Activated effector memory CD4-positive, alpha-beta T cell treated with Interleukin-2 at 50 U/mL for 16 hours (primary cell): ENCODE measurements at places on chromosomes 3 and 15.

- no peak for DNase-seq
Observed at GRCh38 chr3:34886443-34886842, 752.9 kb upstream of the ARPP21 start.

DNA sequence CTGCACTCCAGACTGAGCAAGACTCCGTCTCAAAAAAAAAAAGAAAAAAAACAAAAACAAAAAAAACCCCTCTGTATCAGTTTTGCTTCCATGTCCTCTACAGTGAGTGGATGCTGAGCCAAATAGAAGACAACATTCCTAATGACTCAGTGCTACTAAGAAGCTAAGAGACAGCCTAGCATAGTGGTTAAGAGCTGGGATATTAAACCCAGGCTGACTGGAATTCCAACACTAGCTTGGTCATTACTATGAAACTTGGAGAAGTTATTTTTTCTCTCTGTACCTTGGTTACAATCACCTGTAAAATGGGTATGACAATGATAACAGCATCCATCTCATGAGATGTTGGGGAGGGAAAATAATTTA, 60.9 kb upstream of the PYGO1 start:
- no peak for DNase-seq

DNA sequence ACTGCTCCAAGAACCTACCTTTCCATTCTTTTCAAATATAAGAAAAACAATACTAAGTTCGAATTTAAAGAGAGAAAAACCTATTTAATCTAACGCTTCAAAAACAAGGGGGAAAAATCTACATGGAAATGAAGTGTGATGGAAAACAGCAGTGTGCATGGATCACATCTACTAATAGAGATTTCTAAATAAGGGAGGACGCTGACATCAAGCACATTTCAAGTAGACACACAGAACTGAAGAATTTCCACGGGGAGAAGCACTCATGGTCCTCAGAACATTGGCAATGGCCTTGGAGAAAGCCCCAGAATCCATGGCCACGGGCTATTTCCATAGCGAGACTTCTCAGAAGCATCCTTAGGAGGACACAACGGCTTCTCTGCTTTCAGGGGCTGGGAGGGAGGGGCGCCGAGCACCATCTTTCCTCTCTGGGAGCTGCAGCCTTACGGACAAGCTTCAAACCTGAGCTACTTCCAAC, 1.0 kb downstream of the TASOR start:
- DNase-seq: no peak

DNA sequence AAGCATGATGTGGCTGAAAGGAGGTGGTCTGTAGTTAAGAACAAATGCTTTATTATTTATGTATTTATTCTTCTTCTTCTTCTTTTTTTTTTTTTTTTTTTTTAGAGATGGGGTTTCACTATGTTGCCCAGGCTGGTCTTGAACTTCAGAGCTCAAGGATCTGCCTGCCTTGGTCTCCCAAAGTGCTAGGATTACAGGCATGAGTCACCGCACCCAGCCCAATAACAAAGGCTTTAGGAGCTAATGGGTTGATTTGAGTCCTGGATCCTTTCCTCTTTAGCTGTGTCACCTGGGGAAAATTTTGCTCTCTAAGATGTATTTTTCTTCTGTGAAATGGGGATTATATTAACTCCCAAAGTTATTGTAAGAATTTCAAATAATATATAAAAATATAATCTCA, 168.8 kb downstream of the PEX5L start:
- no peak for DNase-seq

GRCh38 chr3:78838362-78838761, 929.4 kb downstream of the ROBO1 start:
- DNase-seq: no peak
